ENCODE measurements at places on chromosomes 7 and 10.
A peak's percentile ranks its signal among the peaks of the same experiment; 100 is the strongest.

- DNase-seq, result no peak
These were observed 94.6 kb downstream of the ANLN start for GRCh38 chr7:36484265-36484664.

DNA sequence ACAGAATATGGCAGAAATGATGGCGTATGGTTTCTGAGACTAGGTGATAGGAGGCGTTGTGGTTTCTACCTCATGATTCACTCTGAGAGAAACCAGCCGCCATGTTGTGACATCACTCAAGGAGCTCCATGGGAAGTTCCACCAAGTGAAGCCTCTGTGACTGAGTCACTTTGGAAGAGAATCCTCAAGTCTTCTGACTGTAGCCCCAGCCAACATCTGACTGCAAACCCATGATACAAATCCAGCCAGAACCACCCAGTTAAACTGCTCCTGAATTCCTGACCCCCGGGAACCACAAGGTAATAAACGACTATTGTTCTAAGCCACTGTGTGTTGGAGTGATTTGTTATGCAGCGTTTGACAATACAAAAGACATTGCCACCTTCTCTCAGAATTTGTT is 91.1 kb upstream of the CARD11 start:
- DNase-seq, result no peak

DNA sequence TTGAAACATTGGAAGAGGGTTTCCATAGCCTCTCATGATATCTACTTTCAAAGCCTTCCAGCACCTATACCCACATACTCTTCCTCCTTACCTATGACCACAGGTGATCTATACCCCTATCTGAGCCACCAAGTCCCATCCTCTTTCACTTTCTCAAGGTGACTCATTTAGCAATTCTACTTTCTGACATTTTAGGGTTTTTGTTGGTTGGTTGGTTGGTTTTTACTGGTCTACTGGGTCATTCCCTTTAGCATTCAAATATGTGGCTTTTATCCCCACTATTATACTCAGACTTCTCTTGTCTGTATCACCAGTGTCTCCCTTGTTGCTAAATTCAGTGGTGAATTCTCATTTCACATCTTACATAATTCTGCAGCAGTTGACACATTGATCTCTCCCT is 130.4 kb upstream of the STEAP4 start:
- DNase-seq, result no peak

DNA sequence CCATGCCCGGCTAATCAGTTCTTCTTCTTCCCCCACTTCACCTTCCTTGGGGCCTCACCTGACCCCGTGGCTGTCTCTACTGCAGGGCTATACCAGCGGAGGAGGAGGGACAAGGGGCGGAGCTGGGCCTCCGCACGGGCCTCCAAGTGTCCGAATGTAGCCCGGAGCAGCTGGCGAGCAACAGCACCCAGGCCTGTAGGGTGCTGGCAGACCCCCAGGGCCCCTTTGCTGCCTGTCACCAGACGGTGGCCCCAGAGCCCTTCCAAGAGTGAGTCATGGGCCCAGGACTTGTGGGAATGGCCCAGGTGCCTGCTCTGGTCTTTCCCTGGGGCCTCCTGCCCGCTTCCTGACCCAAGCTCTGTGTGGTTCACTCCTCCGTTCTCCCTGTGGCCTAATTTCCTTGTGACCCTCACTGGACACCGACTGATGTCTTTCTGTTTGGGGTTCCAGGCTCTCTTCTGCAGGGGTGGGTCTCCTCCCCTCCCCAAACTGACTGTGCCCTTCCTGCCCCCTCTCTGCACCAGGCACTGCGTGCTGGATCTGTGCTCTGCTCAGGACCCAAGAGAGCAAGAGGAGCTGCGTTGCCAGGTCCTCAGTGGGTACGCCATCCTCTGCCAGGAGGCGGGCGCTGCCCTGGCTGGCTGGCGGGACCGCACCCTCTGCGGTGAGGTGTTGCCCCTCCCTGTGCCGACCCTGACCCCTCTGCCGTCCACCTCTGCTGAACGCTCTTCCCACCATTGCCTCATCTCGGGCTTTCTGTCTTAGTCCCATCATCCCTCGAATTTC is 35.2 kb downstream of the EPHB4 start:
- DNase-seq, result no peak

GRCh38 chr10:119190353-119190752 is 11.7 kb upstream of the PRDX3 start:
- DNase-seq, result no peak

DNA sequence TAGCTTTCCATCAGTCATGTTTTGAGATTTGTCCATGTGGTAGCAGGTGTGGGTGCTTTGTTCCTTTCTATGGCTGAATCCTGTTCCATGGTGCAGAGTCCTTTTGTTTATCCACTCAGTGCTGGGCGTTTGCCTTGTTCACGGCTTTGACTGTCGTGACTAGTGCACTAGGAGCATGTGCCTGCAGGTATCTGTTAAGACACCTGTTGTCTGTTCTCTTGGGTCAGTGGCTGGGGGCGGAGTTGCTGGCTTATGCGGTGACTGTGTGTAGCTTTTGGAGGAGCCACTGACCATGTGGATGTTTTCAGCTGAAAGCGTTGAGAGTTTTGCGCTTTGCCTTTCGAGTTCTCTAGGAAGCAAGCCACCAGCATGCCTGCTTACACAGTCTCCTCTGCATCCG is 573.1 kb upstream of the FOXK1 start:
- no peak for DNase-seq

DNA sequence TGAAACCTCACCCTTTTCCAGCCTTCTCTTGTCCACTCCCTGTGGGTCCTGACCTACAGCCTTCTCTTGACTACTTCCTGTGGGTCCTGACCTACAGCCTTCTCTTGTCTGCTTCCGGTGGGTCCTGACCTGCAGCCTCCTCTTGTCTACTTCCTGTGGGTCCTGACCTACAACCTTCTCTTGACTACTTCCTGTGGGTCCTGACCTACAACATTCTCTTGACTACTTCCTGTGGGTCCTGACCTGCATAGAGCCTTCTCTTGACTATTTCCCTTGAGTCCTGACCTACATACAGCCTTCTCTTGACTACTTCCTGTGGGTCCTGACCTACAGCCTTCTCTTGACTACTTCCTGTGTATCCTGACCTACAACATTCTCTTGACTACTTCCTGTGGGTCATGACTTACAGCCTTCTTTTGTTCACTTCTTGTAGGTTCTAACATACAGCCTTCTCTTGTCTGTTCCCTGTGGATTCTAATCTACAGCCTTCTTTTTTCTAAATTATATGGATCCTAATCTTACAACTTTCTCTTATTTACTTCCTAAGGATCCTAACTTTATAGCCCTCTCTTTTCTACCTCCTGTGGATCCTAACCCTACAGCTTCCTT is 36.5 kb downstream of the C10orf71 start:
- no peak for DNase-seq

DNA sequence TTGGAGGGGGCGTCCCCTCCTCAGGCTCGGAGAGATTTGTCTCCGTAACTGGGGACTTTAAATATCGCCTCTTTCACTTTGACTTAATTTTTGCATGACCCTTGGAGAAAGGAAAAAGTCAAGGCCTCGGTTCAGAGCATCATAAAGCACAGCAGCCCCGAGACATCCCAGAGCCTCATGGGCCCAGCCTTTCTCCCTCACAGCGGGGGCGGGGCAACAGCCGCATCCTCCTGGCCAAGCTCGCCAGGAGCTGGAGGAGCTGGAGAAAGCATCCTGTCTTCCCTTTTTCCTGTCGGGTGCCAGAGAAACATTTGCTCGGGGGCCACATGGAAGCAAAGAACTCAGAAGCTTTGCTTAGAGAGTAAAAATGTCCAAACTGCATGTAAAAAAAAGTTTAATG is 43.6 kb upstream of the DPYSL4 start:
- DNase-seq, result no peak

DNA sequence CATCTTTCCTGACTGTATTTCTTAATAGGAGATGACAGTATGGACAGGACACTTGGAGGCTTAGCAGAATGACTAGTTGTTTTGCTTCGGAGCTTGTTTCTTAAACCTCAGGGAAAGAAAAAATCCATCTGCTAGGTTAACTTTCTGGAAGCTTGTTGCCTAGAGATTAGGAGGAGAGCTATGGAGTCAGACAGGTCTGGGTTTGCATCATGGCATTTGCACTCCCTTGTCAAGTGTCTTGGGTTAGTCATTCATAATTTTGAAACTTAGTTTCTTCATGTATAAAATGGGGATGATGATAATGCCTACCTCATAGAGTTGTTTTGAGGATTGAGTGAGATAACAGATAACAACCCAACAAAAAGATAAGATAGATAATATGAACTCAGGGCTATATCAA is 231.5 kb downstream of the STK31 start:
- DNase-seq, result no peak

GRCh38 chr7:123185756-123186155 is 14.0 kb downstream of the SLC13A1 start:
- DNase-seq, result no peak

DNA sequence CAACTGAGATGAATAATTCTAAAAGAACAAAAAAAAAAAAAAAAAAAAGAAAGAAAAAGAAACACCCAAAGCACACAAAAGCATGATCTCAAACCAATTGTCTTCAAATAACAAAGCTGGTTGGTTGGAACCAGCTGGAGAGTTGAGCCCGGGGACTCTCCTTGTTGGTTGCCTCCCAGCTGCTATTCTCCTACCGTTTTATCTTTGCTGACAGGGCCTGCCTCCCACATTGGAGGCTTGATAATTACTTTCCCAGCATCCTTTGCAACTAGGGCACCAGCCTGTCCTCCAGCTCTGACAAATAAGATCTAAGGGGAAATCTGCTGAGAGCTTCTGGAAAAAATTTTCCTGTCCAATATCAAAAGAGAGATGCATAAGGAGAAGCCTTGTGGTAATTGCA is 6.8 kb downstream of the PON1 start:
- DNase-seq, result no peak

GRCh38 chr7:121591926-121592325 is 195.8 kb upstream of the FAM3C start:
- DNase-seq, result no peak

- DNase-seq, result no peak
These were observed 36.9 kb downstream of the ADD3 start for GRCh38 chr10:110044681-110045080.

DNA sequence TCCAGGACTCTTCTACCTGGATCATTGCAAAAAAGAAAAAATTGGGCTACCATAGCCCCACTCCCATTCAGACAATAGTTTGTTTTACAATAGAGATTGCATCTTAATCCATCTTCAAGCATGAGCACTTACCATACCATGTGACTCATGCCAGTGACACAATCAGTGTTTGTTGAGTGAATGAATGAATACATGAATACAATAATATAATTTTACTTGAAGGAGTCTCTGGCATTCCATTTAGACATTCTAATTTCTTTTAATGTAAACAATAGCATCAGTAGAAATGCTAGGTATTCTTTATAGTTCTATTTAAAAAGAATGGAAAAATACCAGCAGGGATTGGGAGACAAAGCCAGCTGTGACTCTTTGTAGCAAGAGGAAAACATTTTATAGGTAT is 141.6 kb upstream of the AKR1E2 start:
- DNase-seq, result no peak

GRCh38 chr10:75015442-75015841 is 96.0 kb upstream of the SAMD8 start:
- DNase-seq, result no peak

DNA sequence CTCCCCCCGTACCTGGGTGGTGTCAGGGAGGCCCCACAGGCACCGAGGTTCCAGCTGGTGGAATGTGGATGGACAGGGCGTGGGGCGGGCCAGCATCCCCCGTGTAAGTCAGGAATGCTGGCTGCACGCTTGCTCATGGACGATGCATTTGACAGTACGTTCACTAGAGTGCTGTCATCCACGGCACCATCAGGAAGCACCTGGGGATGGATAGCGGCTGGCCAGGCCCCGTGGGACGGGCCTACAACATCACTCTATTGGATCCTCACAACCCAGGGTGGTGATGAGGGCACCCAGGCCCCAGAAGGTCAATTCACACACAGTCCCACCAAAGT is 63.6 kb downstream of the INSIG1 start:
- no peak for DNase-seq

GRCh38 chr10:3873728-3874461 is 88.9 kb upstream of the KLF6 start:
- peak; percentile 32 for DNase-seq

- no peak for DNase-seq
These were observed 56.3 kb downstream of the FZD1 start for GRCh38 chr7:91320366-91321078.
